ENCODE measurements at places on chromosomes 12 and 14.

GRCh38 chr12:130354407-130354806, 16.7 kb downstream of the PIWIL1 start:
- DNase-seq, result no peak

- DNase-seq, result no peak
Measured at GRCh38 chr12:77725611-77726010, 105.1 kb upstream of the NAV3 start.

DNA sequence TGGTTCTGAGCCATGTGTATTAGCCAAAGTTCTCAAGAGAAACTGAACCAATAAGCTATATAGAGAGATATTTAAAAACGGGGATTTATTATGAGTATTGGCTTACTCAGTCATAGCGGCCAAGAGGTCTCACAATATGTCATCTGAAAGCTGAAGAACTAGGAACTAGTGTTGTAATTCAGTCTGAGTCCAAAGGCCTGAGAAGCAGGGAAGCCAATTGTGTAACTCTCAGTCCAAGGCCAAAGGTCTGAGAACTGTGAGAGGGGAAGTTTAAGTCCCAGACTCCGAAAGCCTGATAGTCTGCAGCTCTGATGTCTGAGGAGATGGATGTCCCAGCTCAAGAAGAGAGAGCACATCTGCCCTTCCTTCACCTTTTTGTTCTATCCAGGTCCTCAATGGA, 344.8 kb upstream of the USP15 start:
- peak; percentile 75 for DNase-seq

DNA sequence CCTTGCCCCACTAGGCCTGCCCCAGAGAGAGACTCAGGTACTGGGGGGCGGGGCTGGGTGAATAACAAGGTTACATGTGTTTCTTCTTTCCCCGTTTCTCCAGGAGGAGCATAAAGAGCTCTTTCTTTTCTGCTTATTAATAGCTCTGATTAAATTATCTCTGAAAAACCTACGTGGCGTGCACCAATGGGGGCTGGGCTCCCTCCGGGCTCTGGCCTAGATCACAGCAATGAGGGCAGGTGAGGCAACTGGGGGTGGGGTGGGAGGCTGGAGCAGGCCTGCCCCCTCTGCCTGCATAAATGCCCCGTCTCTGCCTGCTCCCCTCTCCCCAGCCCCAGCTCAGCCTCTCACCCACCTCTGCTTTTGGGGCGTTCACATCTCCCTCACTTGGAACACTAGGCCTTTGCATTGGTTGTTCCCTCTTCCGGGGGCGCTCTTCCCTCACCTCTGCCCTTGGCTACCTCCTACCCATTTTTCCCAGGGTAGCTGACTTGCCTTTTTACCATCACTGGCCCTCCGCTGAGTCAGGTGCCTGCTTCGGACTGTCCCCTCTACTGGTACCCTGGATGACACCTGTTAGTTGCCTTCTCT, 4.1 kb upstream of the FAM222A start:
- DNase-seq, result no peak

- peak; percentile 63 for DNase-seq
Measured at GRCh38 chr12:59597385-59597781, 1.6 kb downstream of the SLC16A7 start.

- DNase-seq, result no peak
Measured at GRCh38 chr14:99515301-99516155, 34.3 kb downstream of the CCNK start.

DNA sequence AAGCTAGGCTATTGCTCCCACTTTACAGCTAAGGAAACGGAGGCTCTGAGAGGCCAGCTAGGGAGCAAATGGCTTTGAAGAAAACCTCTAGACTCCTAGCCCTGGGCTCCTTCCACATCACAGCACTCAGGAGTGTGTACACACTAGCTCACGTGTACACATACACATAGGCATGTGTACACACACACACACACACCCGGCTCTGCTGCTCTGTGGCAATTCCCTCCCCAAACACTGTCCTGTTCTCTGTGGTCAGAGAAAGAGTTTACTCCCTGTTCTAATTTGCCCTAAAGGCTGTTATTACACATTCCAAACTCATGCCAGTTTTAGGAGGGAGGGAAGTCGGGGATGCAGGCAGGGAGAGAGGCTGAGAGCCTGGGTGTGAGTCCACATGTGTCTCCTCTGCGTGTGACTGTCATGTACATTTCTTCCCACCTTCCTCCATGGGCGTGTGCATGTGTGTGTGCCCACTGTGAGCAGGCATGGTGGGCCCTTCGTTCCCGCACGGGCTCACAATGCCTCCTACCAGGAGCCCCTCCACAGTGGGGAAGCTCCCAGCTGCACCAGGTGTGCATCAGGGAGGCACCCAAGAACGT, 14.2 kb downstream of the TRPV4 start:
- no peak for DNase-seq

DNA sequence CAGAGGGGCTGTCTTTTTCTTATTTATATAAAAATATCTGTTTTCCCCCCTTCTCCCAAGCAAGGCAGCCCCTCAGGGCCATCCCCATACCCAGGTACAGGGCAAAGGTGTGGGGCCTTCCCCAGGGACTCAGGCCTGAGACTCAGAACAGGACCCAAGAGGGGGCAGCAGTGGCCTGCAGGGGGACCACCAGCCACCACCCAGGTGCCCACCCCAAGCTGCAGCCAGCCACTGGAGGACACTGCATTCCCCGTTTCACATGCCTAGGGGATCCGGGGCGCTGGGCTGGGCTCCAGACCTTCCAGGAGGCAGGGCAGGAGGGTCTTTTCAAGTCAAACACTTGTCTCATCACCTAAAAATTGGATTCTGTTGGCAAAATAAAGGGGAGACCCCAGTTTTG, 83.3 kb downstream of the SCARB1 start:
- DNase-seq, result no peak

GRCh38 chr14:92455231-92455630, 58.4 kb upstream of the RIN3 start:
- no peak for DNase-seq

- no peak for DNase-seq
Measured at GRCh38 chr12:118964988-118965387, 16.4 kb upstream of the SRRM4 start.

GRCh38 chr12:54526812-54527630, 22.4 kb upstream of the PDE1B start:
- peak; percentile 51 for DNase-seq

GRCh38 chr12:47851303-47851952, 31.7 kb upstream of the HDAC7 start:
- no peak for DNase-seq

DNA sequence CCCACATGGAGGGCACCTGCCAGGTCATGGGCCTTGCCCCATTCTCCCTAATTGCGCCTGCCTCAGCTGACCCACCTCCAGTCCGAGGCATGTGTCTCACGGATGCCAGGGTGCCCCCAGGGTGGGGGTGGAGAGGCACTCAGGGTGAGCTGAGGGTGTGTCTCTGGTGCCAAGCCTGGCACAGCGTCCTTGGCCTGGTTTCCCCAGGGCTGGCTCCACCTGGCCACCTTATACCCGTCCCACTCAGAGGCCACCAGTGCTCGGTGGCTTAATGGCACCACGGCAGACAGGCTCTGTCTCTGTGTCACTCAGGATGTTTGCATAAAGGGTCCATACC, 33.6 kb upstream of the TDRD9 start:
- DNase-seq, result no peak

DNA sequence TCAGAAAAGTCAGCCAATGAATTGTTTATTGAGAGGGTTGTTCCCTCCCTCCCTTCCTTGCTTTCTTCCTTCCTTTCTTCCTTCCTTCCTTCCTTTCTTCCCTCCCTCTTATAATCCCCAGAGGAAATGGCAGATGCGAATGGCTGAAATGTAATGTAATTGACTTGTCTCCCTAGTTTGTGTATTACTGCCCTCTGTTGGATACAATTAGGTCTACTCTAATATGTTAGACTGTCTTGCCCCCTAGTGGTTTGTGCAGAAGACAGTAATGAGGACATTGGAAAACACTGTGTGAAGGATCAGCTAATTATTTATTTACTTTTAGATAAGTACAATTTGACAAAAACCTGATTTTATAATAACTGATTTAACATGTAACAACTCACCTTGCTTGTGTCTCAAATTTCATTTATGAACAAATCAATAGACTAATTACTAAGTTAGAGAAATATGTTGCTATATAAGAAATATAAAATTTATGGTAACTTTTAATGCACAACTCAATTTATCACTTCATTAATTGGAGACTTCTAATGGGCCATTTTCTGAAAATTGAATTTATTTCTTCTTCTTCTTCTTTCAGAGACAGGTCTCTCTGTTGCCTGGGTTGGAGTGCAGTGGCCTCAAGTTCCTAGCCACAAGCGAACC, 229.8 kb upstream of the LRIG3 start:
- DNase-seq, result peak; percentile 87

- DNase-seq, result no peak
Measured at GRCh38 chr12:21991526-21991925, 50.3 kb upstream of the ABCC9 start.

GRCh38 chr12:68932961-68933893, at the start of gene CPM:
Gene CPM (minus strand): TSS chr12:68933171. CDS start chr12:68932837, 334 bp downstream.
- DNase-seq, result peak; percentile 93

GRCh38 chr12:69154585-69155363, 84.6 kb upstream of the CPSF6 start:
- DNase-seq, result peak; percentile 88

- peak; percentile 73 for DNase-seq
Measured at GRCh38 chr14:92460916-92461579, 52.5 kb upstream of the RIN3 start.

GRCh38 chr14:64721899-64722298, 17.7 kb downstream of the PLEKHG3 start:
- no peak for DNase-seq

DNA sequence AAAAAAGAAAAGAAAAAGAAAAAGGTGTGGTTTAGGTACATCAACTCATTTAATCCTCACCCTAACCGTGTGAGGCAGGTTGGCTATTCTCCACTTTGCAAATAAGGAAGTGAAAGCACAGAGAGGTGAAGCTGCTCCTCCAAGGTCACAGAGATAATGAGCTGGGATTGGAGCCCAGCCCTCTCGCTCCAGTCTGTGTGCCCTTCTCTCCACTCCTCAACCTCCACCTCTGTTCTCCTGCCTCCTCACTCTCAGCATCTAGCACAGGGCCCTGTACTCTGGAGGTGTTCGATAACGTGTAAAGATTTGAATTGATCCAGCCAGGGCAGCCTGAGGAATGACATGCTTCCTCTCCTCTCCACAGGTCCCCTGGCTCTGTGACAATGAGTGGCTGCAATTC, 502.3 kb downstream of the TMEM132D start:
- no peak for DNase-seq
